ENCODE measurements at places on chromosomes 3 and 15. TPM values are rescaled to one million over a fixed set of nuclear protein-coding genes. Genes with fewer than 3 reads are reported as not detected.

Gene IL17RB
- 5.2 TPM for total RNA-seq

- no peak for DNase-seq
Measured at GRCh38 chr3:129658110-129658843, 51.8 kb upstream of the PLXND1 start.

- no peak for DNase-seq
Measured at GRCh38 chr3:113758389-113759024, 11.7 kb downstream of the ATP6V1A start.

Gene ZNF717
- total RNA-seq: 9.0 TPM

Gene GRK7
- total RNA-seq: not detected

Gene HTR3E
- not detected for total RNA-seq

DNA sequence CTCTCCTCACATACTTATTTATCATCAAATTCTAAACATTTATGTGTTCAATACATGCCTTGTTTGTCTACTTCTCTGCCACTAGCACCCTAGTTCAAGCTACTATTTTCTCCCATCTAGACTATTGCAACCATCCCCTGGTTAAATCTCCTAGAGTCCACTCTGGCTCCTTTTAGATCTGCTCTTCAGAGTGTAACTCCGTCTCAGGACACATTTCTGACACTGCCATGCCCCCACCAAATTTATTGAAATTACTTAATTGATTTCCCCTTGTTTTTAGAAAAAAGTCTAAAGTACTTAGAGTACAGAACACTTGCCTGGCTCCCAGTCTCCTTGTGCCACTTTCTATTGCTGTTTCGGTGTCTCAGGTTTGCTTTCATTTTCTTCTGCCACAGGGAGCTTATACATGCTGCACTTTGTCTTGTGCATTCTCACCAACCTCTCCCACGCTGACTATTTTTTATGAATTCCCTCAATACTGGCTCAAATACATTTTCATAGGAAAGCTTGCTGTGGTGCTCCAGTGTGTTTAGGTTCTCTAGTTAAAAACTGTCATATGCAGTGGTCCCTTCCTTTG, 792.3 kb downstream of the DIPK2A start:
- DNase-seq: no peak

Gene CHL1
- 3.1 TPM for total RNA-seq

DNA sequence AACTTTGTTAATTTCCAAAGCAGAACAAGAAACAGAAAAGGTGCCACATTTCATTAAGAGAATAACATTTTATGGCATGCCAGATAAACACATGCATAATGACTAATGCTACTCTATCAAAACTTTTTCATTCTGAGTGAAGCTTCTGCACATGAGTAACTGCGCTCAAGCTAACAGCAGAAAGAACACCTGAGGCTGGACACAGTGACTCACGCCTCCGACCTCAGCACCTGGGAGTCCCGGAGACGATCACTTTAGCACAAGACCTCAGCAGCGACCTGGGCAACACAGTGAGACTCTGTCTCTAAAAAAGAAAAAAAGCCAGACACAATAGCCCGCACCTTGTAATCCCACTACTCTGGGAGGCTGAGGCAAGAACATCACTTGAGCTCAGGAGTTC, 70.6 kb downstream of the ACAP2 start:
- no peak for DNase-seq

Gene THAP10
- total RNA-seq: 4.0 TPM

DNA sequence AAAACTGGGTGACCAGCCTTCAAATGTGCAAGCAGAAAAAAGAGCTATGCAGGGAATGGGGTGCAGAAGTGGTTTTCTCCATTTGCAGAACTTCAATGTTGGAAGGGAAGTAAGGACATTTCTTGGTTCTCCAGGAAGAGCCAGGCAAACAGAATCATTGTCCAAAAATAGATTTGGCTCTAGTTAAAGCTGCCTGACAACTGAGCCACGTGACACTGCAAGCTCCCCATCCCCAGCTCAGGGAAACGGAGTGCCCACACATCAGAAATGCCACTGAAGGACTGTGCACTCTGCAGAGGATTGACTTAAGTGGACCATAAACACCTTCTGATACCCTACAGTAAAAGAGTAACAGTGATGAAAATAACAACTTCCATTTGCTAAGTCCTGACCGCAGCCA, 195.6 kb upstream of the NSMCE3 start:
- DNase-seq: no peak

DNA sequence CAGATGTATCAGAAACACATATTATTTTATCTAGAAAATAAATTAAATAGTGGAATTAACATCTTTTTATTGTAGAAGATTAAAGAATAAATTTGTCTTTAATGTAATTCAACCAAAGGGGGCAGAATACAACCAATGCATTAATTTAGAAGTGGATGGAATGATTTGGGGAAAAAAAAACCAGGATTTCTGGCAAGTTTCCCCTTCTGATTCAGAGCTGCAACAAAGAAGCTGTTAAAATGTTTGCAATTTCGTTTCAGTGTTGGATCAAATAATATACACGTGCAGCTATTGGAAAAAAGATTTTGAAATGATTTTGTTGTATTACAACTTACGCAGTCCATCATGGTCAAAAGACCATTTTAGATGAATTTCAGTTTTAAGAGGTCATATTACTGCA, 71.6 kb upstream of the ZNF280D start:
- no peak for DNase-seq

DNA sequence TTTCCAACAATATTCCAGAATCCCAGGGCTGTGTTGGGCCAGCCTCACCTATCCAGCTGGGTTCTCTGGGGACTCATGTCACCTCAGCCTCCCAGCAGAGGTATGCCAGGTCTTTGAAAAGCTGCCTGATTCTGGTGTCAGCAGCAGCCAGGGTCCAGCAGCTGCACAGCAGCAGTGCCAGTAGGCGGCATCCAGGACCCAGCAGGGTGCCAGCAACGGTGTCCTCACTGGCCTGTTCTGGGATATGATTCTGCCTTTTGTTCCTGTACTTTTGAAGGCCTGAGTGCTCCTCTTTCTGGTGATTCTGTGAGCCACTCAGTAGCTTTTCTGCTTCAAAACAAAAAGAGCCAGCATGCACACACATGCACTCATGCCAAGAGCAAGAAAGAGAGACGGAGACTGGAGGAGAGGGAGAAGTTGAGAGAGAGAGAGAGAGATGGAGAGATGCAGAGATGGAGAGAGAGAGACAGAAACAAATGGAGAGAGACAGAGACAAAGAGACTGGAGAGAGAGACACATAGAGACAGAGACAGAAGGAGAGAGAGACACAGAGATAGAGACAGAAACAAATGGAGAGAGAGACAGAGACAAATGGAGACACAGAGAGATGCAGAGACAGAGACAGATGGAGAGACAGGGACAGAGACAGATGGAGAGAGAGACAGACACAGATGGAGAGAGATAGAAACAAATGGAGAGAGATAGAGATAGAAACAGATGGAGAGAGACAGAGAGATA, 205.7 kb downstream of the UACA start:
- DNase-seq: no peak

Gene KNG1
- total RNA-seq: not detected

Gene MNS1
- 1.9 TPM for total RNA-seq

DNA sequence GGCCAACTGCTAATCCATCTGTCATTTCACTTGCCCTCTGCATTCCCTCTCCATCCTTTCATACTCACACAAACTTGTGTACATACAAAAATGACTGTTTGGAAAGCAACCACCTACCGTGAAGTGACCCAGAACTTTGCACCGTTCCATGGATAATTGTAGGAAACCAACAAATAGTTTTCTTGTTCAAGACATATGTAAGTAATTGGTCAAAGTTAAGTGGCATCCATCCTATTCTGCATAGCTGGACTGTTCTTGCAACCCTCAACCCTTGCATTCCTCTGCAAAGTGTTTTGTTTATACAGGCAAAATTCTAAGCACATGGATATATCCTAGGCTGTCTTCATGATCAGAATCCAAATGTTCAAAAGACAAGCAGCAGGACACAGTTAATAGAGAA, 592.5 kb downstream of the MECOM start:
- no peak for DNase-seq

DNA sequence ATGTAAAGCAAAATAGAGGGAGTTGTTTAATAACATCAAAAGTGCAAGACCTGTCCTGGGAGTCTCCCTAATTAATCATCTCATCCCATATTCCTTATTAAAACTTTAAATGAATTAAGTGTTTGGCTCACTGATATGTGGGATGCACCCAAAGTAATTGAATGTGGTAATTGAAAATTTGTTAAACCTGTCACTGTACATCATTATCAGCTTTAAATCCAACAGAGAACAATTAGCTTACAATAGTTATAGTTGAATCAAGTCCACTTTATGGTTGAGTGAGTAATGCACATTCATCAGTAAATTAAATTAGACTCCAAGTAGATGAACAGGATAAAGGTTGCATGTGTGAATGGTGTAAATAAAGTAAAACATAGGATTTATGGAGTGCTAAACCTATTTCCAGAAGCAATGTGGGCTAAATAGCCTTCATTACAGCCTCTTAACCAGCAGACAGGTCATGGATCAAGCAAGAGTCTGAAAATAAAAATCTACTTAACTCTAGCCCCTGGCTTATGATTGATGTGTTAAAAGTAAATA, 608.2 kb upstream of the CCDC54 start:
- no peak for DNase-seq

Gene CCDC71
- total RNA-seq: 20.7 TPM

DNA sequence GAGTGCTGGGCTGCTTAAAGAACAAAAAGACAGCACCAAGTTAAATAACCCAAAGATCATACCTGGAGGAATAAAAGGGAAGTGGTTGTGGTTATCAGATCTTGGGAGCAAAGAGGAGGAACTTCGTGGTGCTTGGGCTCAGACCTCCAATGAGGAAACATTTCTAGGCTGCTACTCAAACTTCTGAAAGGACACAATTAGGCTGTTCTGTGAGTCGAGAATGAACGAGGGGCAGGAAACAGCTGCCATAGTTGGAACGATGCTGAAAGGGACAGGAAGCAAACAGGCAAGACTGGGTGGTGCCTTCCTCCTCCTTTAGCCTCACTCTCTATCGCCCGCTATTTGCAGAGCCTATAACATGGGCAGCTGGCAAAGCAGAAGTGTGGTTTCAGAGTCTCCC, 276.3 kb upstream of the ARRDC4 start:
- DNase-seq: no peak

Gene CACNA2D2
- 213 TPM for total RNA-seq
